AG10803 (cell line): ENCODE measurements at places on chromosomes 7 and 10.

DNA sequence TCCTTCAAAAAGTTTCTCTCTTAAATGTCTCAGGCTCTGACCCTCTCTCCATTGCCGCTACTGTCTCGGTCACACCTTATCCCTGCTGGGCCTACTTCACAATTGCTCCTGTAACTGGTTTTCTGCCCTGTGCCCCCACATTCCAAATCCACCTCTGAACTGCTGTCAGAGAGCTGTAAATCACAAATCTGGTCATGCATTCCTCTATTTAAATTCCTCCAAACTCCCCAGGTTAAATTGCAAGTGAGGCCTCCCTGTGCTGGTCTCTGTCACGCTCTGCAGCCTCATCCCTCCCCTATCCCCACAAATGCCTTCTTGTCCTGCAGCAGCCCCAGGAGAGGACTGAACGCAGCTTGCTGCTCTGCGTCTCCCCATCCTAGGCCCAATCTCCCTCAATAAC is 40.4 kb upstream of the CDCA7L start:
- no peak for DNase-seq

GRCh38 chr7:17506095-17506494 is 207.6 kb downstream of the AHR start:
- DNase-seq, result no peak

DNA sequence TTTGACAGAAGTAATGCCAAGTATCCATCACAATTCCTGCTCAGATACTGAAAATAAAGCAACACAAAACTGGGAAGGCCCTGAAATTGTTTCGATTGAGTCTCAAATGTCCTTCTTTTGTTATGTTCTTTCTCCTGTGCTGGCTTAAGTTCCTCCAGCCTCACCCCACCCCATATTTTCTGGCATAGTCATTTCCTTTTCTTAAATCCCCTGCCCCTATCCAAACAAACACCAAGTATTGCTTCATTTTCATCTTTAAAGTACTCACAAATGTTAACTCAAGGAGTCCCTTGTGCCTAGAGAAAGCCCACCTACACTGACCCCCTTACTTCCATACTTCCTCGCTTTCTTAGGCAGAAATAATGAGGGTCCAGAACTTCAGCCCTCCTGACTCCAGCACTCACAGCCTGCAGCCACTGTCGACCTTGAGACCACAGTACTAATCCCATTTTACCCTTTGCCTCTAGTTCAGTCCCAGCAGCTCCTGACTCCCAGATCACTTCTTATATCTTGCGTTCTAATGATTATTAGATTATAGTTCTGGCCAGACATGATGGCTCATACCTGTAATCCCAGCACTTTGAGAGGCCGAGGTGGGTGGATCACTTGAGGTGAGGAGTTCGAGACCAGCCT is 73.2 kb upstream of the ST8SIA6 start:
- peak; percentile 69 for DNase-seq

DNA sequence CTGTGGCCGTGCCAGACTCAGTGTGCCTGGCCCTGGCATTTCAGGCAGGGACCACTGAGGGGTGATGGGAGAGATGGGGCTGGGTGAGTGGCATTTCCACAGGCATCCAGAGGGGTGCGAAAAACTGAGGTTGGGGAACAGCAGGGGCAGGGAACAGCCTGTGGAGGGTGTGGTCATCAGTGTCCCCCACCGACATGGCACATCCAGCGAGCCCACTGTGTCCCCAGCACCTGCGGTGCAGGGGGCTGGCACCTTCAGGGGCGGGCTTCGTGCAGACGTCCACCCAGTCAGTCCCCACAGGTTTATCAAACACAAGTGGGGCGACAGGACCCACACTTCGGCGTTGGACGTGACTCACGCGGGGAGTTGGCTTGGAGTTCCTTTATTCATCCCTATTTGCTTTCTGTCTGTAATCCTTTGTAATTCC is 14.8 kb downstream of the CUX1 start:
- DNase-seq, result no peak

- DNase-seq, result peak; percentile 38
Observed at GRCh38 chr7:131557652-131558385, 1.4 kb upstream of the PODXL start.
